ENCODE measurements at places on chromosomes 6 and 20.

GRCh38 chr6:51738614-51739013 is 348.8 kb downstream of the PKHD1 start:
- no peak for DNase-seq

- no peak for DNase-seq
These were observed 187.8 kb upstream of the PHACTR1 start for GRCh38 chr6:12528581-12529363.

DNA sequence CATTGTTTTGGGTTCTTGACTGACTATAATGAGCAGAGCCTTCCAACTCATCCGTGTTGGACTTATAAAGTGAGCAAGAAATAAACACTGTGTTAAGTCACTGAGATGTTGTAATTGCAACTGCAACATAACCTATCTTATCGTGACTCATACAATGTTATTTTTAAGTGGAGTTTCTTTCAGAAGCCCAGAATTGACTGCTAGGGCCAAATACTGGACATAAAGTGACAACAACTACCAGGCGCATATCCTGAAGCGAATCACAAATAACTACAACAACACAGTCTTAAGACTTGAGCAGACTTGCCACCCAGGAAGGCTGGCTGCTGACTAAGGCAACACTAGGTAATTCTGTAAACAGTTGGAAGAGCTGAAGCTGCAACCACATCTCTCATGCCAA is 326.6 kb downstream of the COL12A1 start:
- no peak for DNase-seq

GRCh38 chr6:126876446-126876845 is 242.0 kb upstream of the RSPO3 start:
- DNase-seq: no peak

- DNase-seq: peak; percentile 5
These were observed 42.5 kb upstream of the PNISR start for GRCh38 chr6:99467509-99468106.

- no peak for DNase-seq
These were observed 673 bp downstream of the MARCKS start for GRCh38 chr6:113857556-113858479.

DNA sequence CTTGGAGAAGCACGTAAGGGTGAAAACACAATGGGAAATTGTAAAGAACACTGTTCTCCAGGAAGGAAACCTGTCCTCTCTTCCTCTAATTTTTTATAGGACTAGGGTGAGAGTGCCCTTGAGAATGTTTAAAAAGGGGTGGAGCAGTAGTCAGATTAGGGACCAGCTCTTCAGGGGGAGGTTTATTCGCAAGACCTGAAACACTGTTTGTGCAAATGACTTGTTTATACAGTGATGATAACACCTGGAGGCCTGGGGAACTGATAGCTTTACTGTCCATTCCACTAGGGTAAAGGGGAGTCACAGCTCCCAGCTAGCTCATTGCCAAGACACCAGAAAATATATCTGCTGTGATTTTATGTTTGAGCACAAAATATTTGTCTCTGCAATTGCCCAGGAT is 8.1 kb upstream of the FUT9 start:
- no peak for DNase-seq
